ENCODE measurements at places on chromosomes 12 and 14.

GRCh38 chr14:60984196-60984595 is 3.2 kb downstream of the SLC38A6 start:
- DNase-seq = peak; percentile 26

DNA sequence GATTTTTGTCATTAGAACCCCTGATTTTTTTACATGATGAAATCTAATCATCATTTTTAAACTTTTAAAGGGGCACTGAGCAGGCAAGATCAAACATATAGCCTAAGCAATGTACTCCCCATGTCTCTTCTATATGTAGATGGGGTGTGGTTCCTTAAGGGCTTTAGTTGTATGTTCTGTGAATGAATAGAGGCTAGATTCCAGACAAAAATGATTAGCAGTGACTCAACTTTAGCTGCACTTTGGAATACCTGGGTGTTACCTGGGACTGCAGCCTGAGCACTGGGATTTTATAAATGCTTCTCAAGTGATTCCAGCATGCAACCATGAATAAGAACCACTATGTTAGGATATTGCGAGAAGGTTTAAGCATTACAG is 256.7 kb upstream of the PLEKHG7 start:
- DNase-seq = no peak

GRCh38 chr14:102315121-102315520 is 4.4 kb upstream of the ZNF839 start:
- no peak for DNase-seq

- DNase-seq = no peak
Observed at GRCh38 chr14:96178461-96179321, 25.9 kb upstream of the BDKRB2 start.

- no peak for DNase-seq
Observed at GRCh38 chr14:105499256-105500035, 8.4 kb downstream of the TEDC1 start.

- peak; percentile 16 for DNase-seq
Observed at GRCh38 chr12:104551-105081, 38.0 kb downstream of the IQSEC3 start.

GRCh38 chr14:85308531-85309300 is 221.2 kb upstream of the FLRT2 start:
- DNase-seq = peak; percentile 51

GRCh38 chr14:76926521-76927251 is 100.5 kb downstream of the LRRC74A start:
- DNase-seq = peak; percentile 63

Data from Kasumi-1 (cell line).